ENCODE measurements at places on chromosomes 11 and 22.

DNA sequence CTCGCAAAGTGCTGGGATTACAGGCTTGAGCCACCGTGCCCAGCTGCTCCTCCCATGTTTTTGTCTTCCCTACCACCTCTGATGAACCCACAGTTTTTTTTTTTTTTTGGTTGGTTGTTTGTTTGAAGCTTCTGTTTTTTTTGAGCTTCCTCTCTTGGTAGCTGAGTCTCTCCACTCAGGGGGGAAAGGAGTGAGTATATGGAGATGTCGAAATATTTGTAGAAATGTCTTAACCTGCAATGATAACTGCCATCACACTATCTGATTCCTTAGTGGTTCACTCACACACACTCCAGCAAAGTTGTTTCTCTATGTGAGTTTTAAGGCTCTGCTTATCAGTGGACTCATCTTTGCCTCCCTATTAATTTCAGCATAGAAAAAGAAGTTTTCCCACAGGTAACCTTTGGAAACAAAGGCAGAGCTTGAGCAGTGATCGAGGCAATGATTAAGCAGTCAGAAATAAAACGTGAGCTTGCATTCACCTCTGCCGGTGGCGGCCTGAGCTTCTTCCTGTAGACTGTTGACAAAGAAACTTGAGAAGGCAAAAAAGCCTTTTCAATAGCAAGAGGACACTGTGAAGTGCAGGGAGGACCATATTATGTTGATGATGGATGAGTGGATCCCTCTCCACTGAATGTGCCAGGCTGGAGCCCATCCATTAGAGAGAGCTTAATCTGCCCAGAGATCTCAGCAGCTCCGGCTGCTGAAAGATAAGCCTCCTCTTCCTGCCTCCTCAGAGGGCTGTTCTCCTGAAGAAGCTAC lies 29.0 kb upstream of the RASSF10 start:
- no peak for DNase-seq

DNA sequence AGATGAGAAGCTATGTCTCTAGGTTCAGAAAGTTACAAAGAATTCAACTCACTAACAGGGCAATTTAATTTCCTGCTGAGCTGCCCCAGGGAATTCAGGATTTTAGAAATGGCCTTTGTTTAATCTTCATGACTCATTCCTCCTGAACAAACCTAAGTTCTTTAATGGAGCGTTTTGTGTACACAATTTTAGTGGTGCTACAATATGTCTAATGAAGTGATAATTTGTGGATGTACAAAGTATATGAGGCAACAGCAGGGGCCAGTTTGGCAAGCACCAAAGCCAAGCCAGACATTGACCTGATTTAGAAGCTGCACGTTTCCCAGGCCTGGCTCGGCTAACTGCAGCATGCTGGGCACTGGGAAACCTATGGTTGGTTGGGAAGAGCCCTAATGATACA lies 34.4 kb upstream of the HEPHL1 start:
- no peak for DNase-seq

DNA sequence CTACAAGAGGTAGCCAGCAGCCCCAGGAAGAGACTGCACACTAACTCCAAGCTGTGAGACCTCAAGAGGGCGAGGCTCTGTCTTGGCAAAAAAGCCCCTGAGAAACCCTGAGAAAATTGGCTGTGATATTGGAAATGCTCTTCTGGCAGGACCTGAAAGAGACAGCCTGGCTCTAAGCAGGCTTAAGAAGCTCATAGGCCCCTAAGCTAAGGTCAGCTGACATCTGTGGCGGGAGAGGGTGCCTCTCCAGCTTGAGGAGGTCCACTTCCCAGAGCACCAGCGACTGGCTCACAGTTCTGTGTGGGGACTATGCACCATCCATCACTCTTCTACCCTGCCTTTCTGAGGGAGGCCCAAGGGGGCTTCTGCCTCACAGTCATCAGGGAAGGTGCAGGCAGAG lies 12.4 kb downstream of the PLEKHA7 start:
- DNase-seq, result no peak

- DNase-seq, result no peak
Observed at GRCh38 chr22:25833091-25833490, 91.1 kb downstream of the MYO18B start.

GRCh38 chr11:43532041-43532440 lies 148.5 kb upstream of the HSD17B12 start:
- no peak for DNase-seq

All from stimulated activated CD8-positive, alpha-beta memory T cell treated with anti-CD3 and anti-CD28 coated beads, Interleukin-4, amount 100 ng/mL, for 24 hours (primary cell).